Renal cortical epithelial cell (primary cell): ENCODE measurements at places on chromosomes 4 and X. TPM values are rescaled to one million over a fixed set of nuclear protein-coding genes. Genes with fewer than 3 reads are reported as not detected.

PITX2 gene
- 0.30 TPM in 1 of 2 replicates, not detected in the other for total RNA-seq

SAGE1 gene
- not detected in 2 replicates for total RNA-seq

TDO2 gene
- 0.05 TPM in 1 of 2 replicates, not detected in the other for total RNA-seq

APLN gene
- 0.17 and 0.60 TPM in 2 replicates for total RNA-seq

CLGN gene
- 2.0 and 4.7 TPM in 2 replicates for total RNA-seq

HHIP gene
- total RNA-seq: 0.15 and 0.17 TPM in 2 replicates

RTL5 gene
- total RNA-seq: 0.17 and 3.9 TPM in 2 replicates

ZIC3 gene
- total RNA-seq: not detected in 2 replicates

NKX1-1 gene
- not detected in 2 replicates for total RNA-seq

MAGEA6 gene
- total RNA-seq: not detected in 2 replicates

MAB21L2 gene
- not detected in 2 replicates for total RNA-seq

FMR1NB gene
- not detected in 2 replicates for total RNA-seq

DCUN1D4 gene
- 48.3 and 81.4 TPM in 2 replicates for total RNA-seq

ENPEP gene
- total RNA-seq: 21.9 and 115 TPM in 2 replicates

RIPPLY1 gene
- total RNA-seq: not detected in 2 replicates

PLAC1 gene
- total RNA-seq: not detected in 2 replicates

ARX gene
- not detected in 2 replicates for total RNA-seq

PDHA1 gene
- total RNA-seq: 85.8 and 212 TPM in 2 replicates

TMPRSS11B gene
- not detected in 2 replicates for total RNA-seq

VCX gene
- total RNA-seq: not detected in 2 replicates

CLTRN gene
- total RNA-seq: 2.8 and 3.0 TPM in 2 replicates

BTK gene
- not detected in 2 replicates for total RNA-seq

CENPVL3 gene
- 0.10 TPM in 1 of 2 replicates, not detected in the other for total RNA-seq

PDGFRA gene
- total RNA-seq: 0.20 and 0.35 TPM in 2 replicates

DCAF12L2 gene
- total RNA-seq: 0.15 and 0.87 TPM in 2 replicates

STARD8 gene
- total RNA-seq: 8.2 and 19.7 TPM in 2 replicates

TMPRSS11A gene
- total RNA-seq: 0.05 TPM in 1 of 2 replicates, not detected in the other

GAGE2A gene
- not detected in 2 replicates for total RNA-seq

WAS gene
- total RNA-seq: 0.30 TPM in 1 of 2 replicates, not detected in the other

GPR143 gene
- total RNA-seq: 33.0 and 58.2 TPM in 2 replicates

USP26 gene
- not detected in 2 replicates for total RNA-seq

SGMS2 gene
- total RNA-seq: 223 and 244 TPM in 2 replicates

SSX2 gene
- not detected in 2 replicates for total RNA-seq

PDE6B gene
- total RNA-seq: 11.2 and 21.7 TPM in 2 replicates

PDLIM3 gene
- 2.0 and 6.1 TPM in 2 replicates for total RNA-seq

GLRB gene
- total RNA-seq: 19.4 and 20.7 TPM in 2 replicates

GPRASP1 gene
- total RNA-seq: 0.35 and 2.5 TPM in 2 replicates

FGFBP2 gene
- not detected in 2 replicates for total RNA-seq

TSPAN7 gene
- 0.89 TPM in 1 of 2 replicates, not detected in the other for total RNA-seq

ZFX gene
- total RNA-seq: 38.2 and 121 TPM in 2 replicates

ACE2 gene
- 0.35 and 3.0 TPM in 2 replicates for total RNA-seq
